Stimulated activated CD8-positive, alpha-beta memory T cell treated with anti-CD3 and anti-CD28 coated beads, Interleukin-2, amount 100 ng/mL, for 1 hour (primary cell): ENCODE measurements at places on chromosomes 1 and 21.

DNA sequence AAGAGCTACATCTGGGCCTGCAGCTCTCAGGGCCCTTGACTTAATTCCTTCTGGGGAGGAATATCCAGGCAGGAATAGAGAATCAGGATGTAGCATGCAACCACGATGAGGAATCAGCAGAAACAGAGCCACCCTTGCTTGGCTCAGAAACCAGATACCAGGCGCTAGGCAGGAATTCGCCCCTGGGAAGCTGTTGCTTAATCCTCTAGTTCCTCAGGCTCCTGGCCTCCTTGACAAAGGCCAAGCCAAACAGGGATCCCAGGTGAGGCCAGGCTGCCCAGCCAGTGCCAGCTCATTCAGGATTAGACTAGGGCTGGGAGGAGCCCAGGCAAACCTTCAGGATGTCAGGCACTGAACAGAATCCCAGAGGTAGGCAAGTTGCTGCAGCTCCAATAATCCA is 48.2 kb upstream of the IRF2BP2 start:
- DNase-seq, result no peak

DNA sequence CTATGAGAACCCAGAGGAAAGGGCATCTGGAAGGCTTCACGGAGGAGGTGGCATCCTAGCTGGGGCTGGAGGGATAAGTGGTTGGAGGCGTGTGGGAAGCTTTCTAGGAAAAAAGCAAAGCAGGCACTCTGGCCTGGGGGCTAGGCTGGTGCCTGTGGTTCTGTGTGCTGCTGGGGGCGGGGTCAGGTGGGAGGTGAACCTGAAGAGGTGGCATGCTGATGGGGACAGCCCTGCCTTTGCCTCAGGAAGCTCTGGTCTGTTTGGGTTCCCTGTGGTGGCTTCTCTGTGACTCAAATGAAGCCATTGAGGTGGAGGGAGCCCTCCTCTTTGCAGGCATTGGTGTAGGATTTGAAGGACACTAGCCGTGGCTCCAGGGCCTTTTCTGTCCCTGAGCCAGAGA is 221.6 kb upstream of the POU3F1 start:
- no peak for DNase-seq

- DNase-seq, result no peak
Observed at GRCh38 chr1:182699393-182700350, 15.3 kb upstream of the RGS8 start.

DNA sequence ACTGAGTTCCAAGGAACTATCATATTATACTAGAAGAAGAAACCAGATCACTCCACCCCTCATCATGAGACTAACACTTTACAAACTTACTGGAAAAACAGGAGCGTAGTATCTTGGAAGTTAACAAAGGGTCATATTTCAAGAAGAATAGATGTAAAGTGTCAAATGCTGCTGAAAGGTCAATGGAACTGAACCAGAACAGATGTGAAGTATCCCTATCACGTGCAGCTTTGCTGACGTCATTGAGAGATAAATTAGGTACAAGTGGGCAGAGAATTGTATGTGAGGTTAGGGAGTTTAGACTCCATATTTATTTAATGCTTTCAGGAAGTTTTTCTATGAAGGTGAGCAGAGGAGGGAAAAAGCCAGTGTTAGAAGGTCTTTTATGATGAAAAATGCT is 483.0 kb downstream of the NCAM2 start:
- no peak for DNase-seq

DNA sequence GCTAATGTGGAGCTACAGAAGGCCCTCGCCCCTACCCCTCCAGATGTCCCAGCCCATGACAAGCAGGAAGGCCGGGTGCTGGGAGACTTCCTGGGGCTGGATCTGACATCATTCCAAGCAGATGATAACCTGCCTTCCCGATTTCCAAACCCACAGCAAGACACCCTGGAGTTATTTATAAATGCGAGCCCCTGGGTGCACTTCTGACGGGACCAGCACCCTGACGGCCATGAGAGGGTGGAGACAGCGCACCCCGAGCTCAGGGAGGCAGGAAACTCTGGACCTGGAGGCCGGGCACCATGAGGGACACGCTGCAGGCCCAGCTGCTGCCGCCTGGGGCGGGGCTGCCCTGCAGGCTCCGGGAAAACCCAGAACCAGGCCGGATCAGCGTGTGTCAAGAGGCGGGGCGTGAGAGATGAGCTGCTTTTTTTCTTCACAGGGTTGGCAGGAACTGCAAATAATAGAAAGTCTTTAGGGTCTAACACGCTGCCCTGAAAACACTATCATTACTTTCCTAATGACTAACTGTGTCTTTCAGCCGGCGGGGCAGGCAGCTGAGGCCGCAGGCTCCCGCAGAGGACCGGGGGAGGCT is 2.5 kb upstream of the PCBP3 start:
- no peak for DNase-seq

DNA sequence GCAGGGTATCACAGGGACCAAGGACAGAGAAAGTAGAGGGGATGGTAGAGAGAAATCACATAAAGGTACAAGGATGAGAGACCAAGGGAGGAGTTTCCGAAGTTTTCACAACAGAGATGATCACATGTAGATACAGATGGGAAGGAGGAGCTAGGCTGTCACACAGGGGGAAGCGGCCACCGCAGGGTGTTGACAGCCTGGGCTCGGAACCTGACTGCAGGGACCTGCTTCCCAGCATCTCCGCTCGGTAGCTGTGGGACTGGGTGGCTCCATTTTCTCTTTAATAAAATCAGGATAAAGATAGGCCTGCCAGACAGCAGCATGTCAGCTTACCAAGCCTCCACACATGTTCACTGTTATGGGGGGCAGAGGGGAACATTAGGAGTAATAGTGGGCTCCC is 32.3 kb downstream of the CDCA8 start:
- no peak for DNase-seq

GRCh38 chr1:46705408-46705807 is 13.5 kb downstream of the EFCAB14 start:
- no peak for DNase-seq

GRCh38 chr1:205656236-205656635 is 24.1 kb downstream of the SLC45A3 start:
- DNase-seq, result no peak

GRCh38 chr1:20216574-20216973 is 30.3 kb upstream of the PLA2G2C start:
- DNase-seq, result no peak

- DNase-seq, result no peak
Observed at GRCh38 chr1:212286556-212287131, 1.4 kb downstream of the PPP2R5A start.

DNA sequence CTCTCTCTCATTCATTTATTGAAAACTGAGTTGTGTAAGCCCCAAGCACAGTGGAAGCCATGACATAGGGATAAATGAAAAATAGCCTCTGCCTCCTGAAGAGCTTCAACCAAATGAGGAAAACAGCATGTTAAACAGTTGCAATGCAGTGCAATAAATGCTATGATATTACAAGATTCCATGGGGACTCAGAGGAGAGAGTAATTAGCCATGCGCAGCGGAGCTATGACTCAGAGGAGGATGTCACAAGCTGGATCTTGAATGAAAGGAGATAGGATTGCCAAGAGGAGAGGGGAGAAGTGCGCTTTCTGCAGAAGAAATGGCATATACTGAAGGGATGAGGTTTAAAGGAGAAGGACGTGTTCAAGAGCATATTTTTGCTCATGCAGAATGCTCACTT is 231.3 kb upstream of the PLXNA2 start:
- no peak for DNase-seq

DNA sequence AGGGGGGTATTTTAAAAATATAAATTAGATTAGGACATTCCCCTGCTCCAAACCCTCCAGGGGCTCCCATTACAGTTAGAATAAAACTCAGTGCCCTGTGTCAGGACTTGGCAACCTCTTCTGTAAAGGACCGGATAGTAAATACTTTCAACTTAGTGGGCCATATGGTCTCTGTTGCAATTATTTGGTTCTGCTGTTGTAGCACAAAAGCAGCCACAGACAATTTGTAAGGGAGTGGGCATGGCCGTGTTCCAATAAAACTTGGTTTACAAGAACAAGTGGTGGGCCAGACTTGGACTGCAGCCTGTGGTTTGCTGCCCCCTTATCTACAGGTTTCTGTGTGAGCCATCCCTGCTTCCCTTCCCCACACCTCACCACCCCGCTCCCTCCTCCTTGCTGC is 92.0 kb downstream of the ACTL8 start:
- no peak for DNase-seq

GRCh38 chr1:34617321-34618118 is 137.3 kb upstream of the GJB5 start:
- DNase-seq, result no peak

DNA sequence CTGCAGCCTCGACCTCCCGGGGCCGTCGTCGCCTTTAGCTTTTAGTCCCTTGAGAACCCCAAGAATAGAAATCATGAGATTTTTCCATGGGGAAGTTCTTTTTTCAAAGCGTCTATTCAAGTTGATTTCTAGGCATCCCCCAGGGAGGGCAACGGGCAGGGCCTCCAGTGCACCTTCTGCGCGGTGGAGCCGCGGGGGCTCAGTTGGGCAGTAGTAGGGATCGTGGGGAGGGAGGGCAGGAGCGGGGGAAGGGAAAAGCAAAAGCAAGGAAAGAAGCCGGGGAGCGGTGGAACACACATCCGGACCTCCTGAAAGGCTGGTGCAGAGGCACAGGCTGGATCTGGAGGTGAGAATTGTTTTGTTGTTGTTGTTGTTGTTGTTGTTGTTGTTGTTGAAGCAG is 103.4 kb downstream of the PPIAL4G start:
- DNase-seq, result no peak

- DNase-seq, result no peak
Observed at GRCh38 chr1:159088050-159088449, 11.5 kb upstream of the AIM2 start.

GRCh38 chr1:198304431-198304830 is 147.6 kb downstream of the NEK7 start:
- no peak for DNase-seq

- DNase-seq, result no peak
Observed at GRCh38 chr1:87833166-87833565, 504.5 kb downstream of the LMO4 start.

GRCh38 chr1:43877101-43877500 is 56.5 kb upstream of the ARTN start:
- DNase-seq, result no peak

- DNase-seq, result no peak
Observed at GRCh38 chr1:31266547-31266946, 26.9 kb upstream of the NKAIN1 start.

GRCh38 chr1:46983830-46984586 is 39.5 kb upstream of the CYP4X1 start:
- DNase-seq, result no peak

- DNase-seq, result no peak
Observed at GRCh38 chr21:33865996-33866575, 49.5 kb downstream of the ATP5PO start.

DNA sequence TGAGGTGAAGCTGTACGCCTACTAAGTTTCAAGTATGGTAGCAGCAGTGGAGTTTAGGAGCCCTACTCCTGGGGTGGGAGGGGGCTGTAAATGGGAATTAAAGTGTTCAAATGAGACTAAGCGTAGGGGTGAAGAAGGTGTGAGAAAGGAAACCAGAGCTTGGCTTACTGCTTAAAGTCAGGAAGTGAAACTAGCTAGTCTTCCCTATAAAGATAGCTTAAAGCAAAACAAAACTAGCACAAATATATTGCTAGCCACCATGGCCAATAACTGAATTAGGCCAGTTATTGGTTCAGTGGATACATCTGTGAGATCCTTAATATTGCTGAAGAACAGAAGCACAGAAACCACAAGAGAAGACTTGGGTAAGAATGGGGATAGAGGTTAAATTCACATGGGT is 492.2 kb upstream of the PKN2 start:
- no peak for DNase-seq

DNA sequence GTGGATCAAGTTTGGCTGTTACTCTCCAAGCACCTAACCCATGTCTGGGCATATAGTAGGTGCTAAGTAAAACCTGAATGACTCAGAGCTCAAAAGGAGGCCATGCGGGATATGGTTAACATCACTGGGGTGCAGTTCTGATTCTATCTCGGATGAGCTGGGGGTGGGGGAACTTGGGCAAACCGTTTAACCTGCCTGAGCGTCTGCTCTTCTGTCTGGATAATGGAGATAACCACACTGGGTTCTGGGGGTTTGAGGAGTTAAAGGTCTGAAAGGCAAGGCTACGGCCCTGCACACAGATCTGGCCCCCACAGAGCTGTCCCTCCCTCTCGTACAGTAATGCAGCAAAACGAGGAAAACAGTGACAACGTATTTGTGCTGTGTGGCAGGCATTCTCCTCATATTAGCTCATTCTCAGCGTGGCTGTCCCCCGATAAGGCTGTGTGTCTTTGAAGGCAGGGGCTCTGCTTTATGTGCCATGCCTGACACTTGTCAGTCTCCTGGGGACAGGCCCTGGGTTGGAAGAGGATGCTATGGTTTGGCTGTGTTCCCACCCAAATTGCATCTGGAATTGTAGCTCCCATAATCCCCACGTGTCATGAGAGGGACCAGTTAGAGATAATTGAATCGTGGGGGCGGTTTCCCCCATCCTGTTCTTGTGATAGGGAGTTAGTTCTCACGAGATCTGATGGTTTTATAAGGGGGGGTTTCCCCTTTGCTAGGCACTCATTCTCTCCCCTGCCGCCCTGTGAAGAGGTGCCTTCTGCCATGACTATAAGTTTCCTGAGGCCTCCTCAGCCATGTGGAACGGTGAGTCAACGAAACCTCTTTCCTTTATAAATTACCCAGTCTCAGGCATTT is 6.8 kb upstream of the ALDH4A1 start:
- no peak for DNase-seq

- no peak for DNase-seq
Observed at GRCh38 chr1:248376916-248377315, 1.4 kb downstream of the OR2T6 start.

GRCh38 chr1:223242382-223242955 is 99.4 kb upstream of the TLR5 start:
- no peak for DNase-seq

DNA sequence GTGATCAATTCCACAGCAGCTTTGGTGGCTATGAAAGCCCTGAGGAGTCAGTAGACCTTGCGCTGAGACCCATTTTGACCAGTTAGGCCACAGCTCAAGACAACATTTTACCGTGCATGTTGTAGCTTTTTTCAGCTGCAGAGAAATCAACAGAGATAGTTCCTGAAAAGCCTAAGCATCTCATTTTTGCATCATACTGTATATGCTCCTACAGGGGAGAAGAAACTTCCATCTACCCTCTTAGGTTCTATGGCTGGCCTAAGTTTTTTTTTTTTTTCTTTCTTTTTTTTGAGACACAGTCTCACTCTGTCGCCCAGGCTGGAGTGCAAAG is 24.8 kb upstream of the EYA3 start:
- no peak for DNase-seq

GRCh38 chr1:78234496-78234895 is 188.7 kb downstream of the GIPC2 start:
- DNase-seq, result no peak

DNA sequence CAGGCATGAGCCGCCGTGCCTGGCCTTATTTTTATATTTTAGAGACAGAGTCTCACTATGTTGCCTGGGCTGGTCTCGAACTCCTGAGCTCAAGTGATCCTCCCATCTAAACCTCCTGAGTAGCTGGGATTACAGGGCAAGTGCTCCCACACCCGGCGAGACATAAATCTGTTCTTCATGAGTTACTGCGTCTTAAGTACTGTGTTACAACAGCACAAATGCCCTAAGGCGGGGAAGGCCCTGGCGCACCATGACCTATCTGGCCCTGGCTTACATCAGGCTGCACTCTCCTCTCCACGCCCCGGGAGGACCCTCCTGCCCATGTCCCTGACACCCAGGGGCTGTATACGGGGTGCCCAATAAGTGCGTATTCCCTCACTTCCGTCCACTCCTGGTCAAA is 4.3 kb downstream of the GPR153 start:
- DNase-seq, result no peak
